ENCODE measurements at places on chromosomes 5 and 9. TPM values are rescaled to one million over a fixed set of nuclear protein-coding genes. Genes with fewer than 3 reads are reported as not detected.

NEURL1B gene
- 55.8 TPM for total RNA-seq

SLC46A2 gene
- total RNA-seq, result not detected

GABRB2 gene
- total RNA-seq, result 3.3 TPM

- no peak for DNase-seq
- no peak overlapping the region for H3K4me3 ChIP-seq
- H3K27ac ChIP-seq, result no peak overlapping the region
- peaks cover 4% of the 10 kb centered on the region for H3K4me1 ChIP-seq
- no peaks in the 10 kb centered on the region for H3K27me3 ChIP-seq
These were observed 108.9 kb downstream of the F2RL2 start for GRCh38 chr5:76514292-76514691.

GRCh38 chr9:2837915-2838314 is 6.0 kb downstream of the PUM3 start:
- peaks cover 14% of the 10 kb centered on the region for H3K36me3 ChIP-seq
- H3K27me3 ChIP-seq, result no peaks in the 10 kb centered on the region
- peak; percentile 59 for DNase-seq
- peaks cover 27% of the 10 kb centered on the region for H3K4me1 ChIP-seq

GRCh38 chr5:136734628-136735027 is 369.3 kb upstream of the TRPC7 start:
- no peaks in the 10 kb centered on the region for H3K36me3 ChIP-seq
- DNase-seq, result peak; percentile 7
- H3K4me1 ChIP-seq, result peaks cover 3% of the 10 kb centered on the region
- H3K4me3 ChIP-seq, result no peak overlapping the region

DNA sequence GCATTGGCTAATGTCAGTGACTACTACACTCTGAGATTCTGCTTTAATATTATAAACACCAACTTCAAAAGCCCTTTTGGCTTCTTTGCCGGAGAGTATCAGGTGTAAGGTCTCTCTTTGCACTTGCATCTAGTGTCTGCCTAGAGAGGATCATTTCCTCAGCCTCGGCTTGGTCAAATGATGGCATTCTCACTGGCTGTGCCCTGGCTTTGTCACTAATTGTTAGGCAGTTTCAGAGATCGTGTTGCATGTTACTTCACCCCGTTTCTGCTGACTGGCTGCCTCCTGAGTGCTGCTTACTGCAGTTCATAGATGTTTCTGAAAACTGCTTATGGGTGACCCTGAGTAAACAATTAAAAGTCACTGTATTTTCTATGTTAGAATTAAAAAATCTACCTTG is 48.8 kb downstream of the SLC1A3 start:
- no peaks in the 10 kb centered on the region for H3K36me3 ChIP-seq
- no peaks in the 10 kb centered on the region for H3K27me3 ChIP-seq
- no peak overlapping the region for H3K27ac ChIP-seq
- peak; percentile 53 for DNase-seq
- H3K4me1 ChIP-seq, result peaks cover 26% of the 10 kb centered on the region

DNA sequence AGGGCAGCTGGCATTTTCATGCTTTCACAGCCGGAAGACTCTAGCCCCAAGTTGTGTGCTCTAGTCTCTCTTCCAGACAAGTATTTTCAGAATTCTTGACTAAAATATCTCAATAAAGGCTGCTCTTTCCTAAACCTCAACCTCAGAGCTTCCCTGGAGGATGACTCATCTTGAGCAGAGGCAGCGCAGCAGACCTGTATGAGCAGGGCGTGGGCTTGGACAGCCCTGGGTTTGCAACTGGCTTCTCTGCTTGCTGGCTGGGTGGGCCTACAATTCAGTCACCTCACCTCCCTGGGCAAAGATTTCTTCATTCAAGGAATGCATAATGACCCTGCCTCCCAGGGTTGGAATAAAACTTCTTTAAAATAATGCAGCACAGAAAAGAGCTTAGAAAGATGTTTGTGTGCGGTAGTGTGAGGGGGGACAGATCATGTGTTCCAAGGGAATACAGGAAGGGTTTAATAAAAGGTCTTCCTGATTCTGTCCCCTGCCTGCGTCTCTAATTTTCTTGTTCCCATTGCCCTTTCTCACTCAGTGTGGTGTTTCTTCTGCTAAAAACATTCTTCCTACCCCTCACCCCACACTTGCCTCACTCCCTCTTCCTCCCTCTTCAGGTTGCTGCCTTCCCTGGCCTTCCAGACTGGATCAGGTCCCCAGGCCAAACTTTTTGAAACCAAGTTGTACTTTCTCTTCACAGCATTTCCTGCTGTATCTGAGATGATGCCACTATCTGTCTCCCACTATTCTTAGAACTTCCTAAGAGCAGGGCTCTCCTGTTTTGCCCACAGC is 39.4 kb upstream of the MAP1B start:
- no peaks in the 10 kb centered on the region for H3K27me3 ChIP-seq
- peaks cover 10% of the 10 kb centered on the region for H3K4me1 ChIP-seq
- no peak for DNase-seq
- no peak overlapping the region for H3K27ac ChIP-seq

DNA sequence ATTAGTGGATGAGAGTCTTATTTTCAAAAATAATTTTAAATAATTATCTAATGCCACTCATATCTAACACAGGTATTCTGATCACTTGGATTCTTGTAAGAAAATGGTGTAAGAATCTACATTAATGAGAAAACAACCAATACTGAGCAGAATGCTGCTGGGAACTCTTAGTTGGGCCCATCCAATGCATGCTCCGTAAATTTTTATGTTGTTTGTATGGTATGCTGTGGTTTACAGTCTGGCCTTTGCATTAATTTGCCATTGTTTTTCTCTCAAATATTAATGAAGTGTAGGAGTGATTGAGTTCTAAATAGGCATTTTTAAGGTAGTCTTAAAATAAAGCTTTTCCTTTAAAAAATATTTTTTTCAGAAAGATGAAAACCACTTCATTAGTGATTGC is 133.4 kb downstream of the ZSWIM6 start:
- no peak overlapping the region for H3K4me3 ChIP-seq
- H3K36me3 ChIP-seq, result no peaks in the 10 kb centered on the region
- no peak for DNase-seq
- H3K4me1 ChIP-seq, result peaks cover 6% of the 10 kb centered on the region
- H3K27me3 ChIP-seq, result no peaks in the 10 kb centered on the region

DNA sequence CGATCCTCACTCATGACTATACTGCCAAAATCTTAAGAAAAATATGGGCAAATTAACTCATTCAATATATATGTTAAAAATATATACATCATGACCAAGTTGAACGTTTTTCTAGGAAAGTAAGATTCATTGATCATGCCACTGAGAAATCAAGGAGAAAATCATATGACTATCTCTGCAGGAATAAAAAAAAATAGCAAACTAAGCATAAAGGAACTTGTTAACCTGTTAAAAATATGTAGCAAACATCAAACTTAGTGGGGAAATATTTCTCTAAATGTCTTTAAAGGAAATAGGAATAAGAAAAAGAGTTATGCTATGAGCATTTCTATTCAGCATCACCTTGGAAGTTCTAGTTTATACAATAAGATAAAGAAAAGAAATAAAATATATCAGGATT is 302.4 kb downstream of the GLIS3 start:
- H3K4me3 ChIP-seq, result no peak overlapping the region
- H3K27me3 ChIP-seq, result no peaks in the 10 kb centered on the region
- no peaks in the 10 kb centered on the region for H3K4me1 ChIP-seq
- no peak overlapping the region for H3K27ac ChIP-seq

GRCh38 chr5:179266291-179267070 is 78.8 kb downstream of the ADAMTS2 start:
- H3K27ac ChIP-seq, result no peak overlapping the region
- H3K36me3 ChIP-seq, result no peaks in the 10 kb centered on the region
- no peaks in the 10 kb centered on the region for H3K4me1 ChIP-seq
- no peaks in the 10 kb centered on the region for H3K27me3 ChIP-seq

DNA sequence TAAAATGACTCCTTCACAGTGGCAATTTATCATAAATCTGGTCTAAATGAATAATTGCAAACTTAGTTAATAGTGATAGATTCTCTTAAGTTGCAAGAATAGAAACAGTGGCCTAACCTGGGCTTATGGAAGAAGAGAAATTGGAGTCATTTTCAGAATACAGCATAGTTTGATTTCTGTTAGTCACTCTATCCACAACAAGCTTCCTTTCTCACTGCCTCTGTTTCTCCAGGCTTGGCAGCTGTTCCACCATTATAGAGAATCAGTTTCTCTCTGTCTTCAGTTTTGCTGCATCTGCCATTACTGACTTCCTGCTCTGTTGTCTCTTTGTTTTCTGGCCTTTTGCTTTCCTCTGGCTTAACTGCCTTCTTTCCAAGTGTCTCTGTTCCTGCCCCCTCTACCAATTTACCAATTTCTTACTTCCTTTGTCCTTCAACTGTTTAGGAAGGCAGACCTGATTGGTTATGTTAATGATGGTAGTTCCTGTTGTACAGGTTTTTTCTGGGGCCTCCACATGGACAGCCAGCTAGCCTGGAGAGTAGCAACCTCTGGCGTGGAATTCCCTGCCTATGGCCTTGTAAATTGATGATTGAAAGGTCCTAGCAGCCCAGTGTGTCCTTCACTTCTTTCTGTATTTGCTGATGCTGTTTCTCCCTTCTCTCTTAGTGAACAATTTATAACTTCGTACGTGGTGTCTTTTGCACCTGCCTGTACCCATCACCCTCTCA is 75.9 kb upstream of the RASGRF2 start:
- no peaks in the 10 kb centered on the region for H3K4me1 ChIP-seq
- no peak for DNase-seq
- no peak overlapping the region for H3K4me3 ChIP-seq
- no peak overlapping the region for H3K27ac ChIP-seq

DNA sequence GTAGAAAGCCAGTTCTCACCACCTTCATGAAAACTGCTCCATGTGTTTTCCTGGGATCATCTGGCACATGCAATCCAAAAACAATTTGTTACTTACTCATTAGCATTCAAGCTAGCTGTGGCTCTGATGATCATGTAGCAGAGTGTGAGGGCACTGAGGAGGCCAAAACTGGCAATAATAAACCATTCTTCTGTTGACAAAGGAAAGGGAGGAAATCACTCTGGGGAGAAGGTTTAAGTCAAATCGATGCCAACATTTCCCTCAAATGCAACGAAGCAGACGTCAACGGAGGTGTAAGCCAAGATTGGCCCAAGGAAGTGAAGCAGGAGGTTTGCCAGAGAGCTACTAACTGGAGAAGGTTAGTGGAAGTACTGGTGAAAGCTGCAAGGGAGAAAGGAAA is 55.7 kb upstream of the TBC1D9B start:
- DNase-seq, result peak; percentile 37
- peaks cover 28% of the 10 kb centered on the region for H3K36me3 ChIP-seq
- H3K27ac ChIP-seq, result no peak overlapping the region

- H3K36me3 ChIP-seq, result no peaks in the 10 kb centered on the region
- DNase-seq, result no peak
- no peak overlapping the region for H3K27ac ChIP-seq
- H3K4me1 ChIP-seq, result no peaks in the 10 kb centered on the region
These were observed 40.4 kb downstream of the C5 start for GRCh38 chr9:121009650-121010049.

DNA sequence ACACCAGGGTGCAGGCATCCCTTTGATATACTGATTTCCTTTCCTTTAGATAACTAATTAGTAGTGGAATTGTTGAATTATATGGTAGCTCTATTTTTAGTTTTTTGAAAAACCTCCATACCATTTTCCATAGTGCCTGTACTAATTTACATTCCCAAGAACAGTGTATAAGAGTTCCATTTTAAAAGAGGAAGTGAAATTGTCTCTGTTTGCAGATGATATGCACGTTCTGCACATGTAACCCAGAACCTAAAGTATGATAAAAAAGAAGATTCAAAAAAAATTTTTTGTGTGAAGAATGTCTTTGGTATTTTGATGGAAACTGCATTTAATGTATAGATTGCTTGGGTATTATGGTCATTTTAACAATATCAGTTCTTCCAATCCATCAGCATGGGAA is 424.0 kb upstream of the CCNH start:
- H3K27ac ChIP-seq, result no peak overlapping the region
- H3K36me3 ChIP-seq, result no peaks in the 10 kb centered on the region
- H3K27me3 ChIP-seq, result no peaks in the 10 kb centered on the region

GRCh38 chr9:137813651-137814415 is 63.7 kb upstream of the CACNA1B start:
- no peaks in the 10 kb centered on the region for H3K27me3 ChIP-seq
- H3K36me3 ChIP-seq, result peaks cover 24% of the 10 kb centered on the region
- no peak overlapping the region for H3K27ac ChIP-seq
- no peak for DNase-seq

GRCh38 chr9:83988411-83988810 is 7.8 kb downstream of the RMI1 start:
- H3K36me3 ChIP-seq, result no peaks in the 10 kb centered on the region
- peaks cover 3% of the 10 kb centered on the region for H3K4me1 ChIP-seq
- H3K4me3 ChIP-seq, result no peak overlapping the region

- no peaks in the 10 kb centered on the region for H3K36me3 ChIP-seq
- H3K4me1 ChIP-seq, result peaks cover 8% of the 10 kb centered on the region
- no peaks in the 10 kb centered on the region for H3K27me3 ChIP-seq
- no peak overlapping the region for H3K27ac ChIP-seq
- H3K4me3 ChIP-seq, result no peak overlapping the region
These were observed 38.0 kb upstream of the CCDC152 start for GRCh38 chr5:42718591-42718990.

DNA sequence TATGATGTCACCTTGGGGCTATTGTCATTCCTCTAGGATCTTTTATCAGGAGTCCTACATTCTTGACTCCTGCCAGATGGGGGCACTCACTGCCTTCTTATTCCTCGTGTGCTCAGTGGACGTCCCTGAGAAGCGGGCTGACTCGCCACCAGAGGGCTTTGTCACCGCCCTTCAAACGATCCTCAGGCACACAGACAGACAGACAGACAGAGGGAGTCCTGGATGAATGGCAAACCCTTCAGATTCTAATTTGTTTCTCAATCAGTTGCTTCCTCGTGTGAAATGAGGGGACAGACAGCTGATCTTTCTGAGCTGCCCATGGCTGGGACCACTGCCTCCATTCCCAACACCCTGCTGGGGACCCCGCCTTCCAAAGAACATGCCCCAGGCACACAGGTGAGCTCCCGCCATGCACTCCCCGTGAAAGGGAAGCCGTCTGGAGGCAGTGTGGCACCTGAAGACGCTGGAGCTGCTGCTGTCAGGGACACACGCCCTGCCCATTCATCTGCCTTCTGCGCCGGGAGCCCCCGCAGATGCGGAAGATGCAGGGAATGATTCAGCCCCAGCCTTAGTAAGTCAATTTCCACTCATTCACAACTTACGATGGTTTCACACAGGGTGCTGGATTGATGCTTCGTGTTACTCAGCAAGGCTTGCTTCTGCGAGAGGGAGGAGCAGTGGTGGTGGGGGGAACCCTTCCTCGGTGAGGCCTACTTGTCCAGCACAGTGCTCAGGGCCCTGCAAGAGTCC is 24.9 kb upstream of the SH3PXD2B start:
- peak overlapping the region; percentile 7 for H3K27ac ChIP-seq
- no peak overlapping the region for H3K4me3 ChIP-seq
- no peaks in the 10 kb centered on the region for H3K27me3 ChIP-seq
- no peaks in the 10 kb centered on the region for H3K4me1 ChIP-seq
- no peaks in the 10 kb centered on the region for H3K36me3 ChIP-seq
- DNase-seq, result peak; percentile 93
